ENCODE measurements at places on chromosomes 2 and 18. TPM values are rescaled to one million over a fixed set of nuclear protein-coding genes. Genes with fewer than 3 reads are reported as not detected.

RBM43 gene
- 2.0 TPM for total RNA-seq

- DNase-seq, result no peak
Observed at GRCh38 chr2:178747767-178748166, 59.5 kb downstream of the TTN start.

DNA sequence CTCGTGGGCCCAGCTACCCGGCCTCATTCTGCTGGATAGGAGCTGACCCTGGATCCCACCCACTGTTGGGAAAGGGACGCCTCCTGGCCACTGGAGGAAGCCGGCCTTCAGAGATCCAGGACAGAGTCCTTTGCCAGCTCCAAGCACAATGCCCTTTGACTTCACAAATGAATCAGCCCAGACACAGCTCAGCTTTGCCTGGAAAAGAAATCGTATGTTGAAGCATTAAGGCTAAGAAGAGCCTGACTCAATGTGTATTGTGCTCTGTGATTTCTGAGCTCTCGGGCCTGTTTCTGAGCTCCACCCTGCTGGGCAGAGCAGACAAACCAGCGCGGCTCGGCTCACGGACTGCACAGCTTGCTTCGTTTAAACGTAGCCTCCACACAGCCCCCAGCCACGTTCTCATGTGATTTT lies 162.9 kb upstream of the APCDD1 start:
- DNase-seq, result no peak

DNA sequence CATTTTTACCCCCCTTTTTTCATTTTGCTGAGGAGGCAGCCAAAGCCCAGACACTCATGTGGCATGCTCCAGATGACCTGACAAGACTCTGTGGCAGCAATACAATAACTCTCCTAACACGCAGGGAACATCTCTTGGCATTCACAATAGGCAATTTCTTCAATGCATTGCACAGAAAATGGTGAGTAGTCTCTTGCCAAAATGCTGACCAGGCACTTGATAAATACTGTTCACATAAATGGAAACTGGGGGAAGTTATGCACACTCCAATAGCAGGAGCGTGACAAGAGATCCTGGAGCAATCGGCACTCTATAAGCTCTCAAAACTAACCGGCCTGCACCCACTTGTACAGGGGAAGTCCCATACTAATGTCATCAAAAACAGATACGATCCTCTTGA lies 66.3 kb downstream of the NBAS start:
- no peak for DNase-seq

- no peak for DNase-seq
Observed at GRCh38 chr18:23569299-23570063, 16.8 kb downstream of the NPC1 start.

GAREM2 gene
- total RNA-seq, result 14.2 TPM

KIF1A gene
- 204 TPM for total RNA-seq

- DNase-seq, result no peak
Observed at GRCh38 chr18:35076135-35076924, 35.1 kb downstream of the MAPRE2 start.

DNA sequence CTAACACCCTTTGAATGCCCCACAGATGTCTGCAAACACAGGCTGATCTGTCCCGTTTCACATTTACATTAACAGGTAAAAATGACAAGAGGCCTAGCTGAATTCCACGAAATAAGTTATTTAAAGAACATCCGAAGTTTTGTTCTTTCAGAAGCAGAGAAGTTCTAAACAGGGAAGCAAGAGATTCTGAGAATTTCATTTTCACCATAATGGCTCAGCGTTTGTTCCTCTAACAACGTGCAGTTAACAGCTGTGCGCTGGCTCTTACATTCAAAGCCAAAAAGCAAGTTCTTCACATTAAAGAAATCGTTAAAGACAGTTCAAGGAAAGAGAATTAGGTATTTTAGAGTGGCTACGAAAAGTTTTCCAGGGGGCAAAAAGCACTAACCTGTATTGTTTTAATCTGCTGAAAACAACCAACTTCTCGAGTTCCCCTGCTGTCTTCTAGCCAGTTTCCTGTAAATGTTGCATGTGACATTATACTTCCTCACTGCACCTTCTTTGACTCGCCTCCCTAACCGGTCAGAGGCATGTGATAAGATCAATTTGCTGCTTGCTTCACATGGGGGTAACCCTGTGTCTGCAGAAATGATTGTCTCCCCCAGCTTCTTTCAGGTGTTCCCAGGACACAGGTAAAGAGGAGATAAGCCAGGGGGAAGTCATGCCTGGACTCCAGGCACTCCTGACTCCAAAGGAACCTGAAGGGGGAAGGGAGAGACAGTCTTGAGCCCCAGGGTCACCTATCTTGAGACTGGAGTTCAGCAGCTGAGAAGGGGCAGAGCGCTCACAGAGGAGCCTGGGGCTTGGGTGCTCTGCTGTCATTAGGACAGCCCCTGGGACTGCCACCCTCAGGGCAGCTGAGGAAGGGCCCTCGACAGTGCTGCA lies 36.8 kb upstream of the WIPF1 start:
- DNase-seq, result no peak

DNA sequence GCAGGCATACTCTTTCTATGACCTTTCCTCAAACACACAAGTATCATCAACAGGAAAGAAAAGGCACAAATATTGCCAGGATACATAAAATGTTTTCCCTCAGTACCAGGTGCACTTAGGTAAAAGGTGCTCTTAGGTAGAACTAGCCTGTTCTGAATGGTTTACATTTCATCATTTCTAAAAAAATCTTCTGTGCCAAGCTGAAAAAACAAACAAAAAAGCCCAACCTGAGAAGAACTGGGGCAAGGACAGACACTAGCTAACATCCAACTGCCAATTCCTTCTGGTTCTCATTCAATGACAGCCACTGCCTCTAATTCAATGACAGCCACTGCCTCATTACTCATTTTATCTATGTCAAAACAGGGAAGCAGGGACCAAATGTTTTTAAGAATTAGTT lies 68.5 kb downstream of the SPIRE1 start:
- no peak for DNase-seq

- DNase-seq, result no peak
Observed at GRCh38 chr2:144274131-144274530, 245.8 kb downstream of the ZEB2 start.

LRRFIP1 gene
- 38.5 TPM for total RNA-seq

DNA sequence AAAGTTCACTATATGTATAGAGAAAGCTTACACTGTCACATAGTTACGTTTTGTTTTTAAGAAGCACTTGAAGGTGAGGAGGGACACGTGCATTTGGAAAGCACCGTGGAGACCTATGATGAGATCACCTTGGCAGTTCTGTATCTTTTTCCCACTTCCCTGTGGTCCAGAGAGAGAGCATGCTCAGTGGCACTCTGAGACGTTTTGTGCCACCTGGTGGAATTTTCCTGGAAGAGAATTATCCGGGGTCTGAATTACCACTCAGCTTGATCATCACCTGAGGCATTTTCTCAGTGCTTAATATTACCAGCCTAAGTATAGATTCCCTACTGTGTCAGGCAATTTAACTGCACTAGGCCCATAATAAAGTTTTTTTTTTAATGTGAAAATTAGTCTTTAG lies 469.4 kb upstream of the SMIM21 start:
- DNase-seq, result no peak

- DNase-seq, result no peak
Observed at GRCh38 chr2:154587739-154588138, 110.8 kb upstream of the KCNJ3 start.

- DNase-seq, result no peak
Observed at GRCh38 chr2:45688479-45689298, 37.2 kb downstream of the PRKCE start.

DNA sequence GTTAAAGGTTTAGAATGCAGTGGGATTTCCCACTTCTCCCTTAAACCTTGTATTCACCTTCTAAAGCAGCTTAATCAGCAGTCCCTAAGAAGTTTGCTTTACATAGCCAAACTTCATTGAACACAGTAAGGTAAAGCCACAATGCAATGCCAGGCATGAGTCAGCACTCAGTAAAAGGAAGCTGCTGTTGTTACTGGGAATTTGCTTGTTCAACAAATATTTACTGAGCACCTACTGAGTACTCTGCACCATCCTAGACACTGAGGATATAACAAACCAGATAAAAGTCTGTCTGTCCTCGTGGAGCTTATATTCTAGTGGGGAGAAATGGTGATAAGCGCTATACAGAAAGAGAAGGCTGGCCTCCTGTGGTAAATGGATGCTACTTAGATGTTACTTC lies 162.7 kb downstream of the PKP4 start:
- DNase-seq, result no peak

DNA sequence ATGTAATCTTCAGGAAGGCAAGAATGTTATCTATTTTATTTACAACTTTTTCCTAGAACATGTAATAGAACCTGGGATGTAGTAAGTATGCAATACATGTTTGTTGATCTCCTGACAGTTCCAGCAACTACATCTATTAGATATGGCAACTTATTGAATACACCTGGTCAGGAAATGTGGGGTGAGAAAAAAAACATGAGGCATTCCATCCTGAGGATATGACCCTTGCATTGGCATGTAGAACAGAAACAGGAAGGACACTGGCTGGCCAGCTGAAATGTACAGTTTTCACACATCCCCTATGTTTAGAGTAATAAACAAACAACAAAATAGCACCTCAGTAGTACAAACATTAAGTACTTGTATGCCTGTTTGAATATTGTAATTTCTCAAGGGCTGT lies 272.6 kb upstream of the NT5C1B start:
- no peak for DNase-seq

CYTIP gene
- total RNA-seq, result 0.09 TPM

GRCh38 chr2:98914713-98915580 lies 21.1 kb downstream of the CRACDL start:
- no peak for DNase-seq

GRCh38 chr18:75073654-75074053 lies 135.3 kb downstream of the PTGR3 start:
- no peak for DNase-seq

FER1L5 gene
- 1.2 TPM for total RNA-seq

GRCh38 chr18:51266773-51267172 lies 69.3 kb upstream of the MEX3C start:
- DNase-seq, result no peak

Data from H9 (cell line).